ENCODE measurements at places on chromosomes 7 and 10.

DNA sequence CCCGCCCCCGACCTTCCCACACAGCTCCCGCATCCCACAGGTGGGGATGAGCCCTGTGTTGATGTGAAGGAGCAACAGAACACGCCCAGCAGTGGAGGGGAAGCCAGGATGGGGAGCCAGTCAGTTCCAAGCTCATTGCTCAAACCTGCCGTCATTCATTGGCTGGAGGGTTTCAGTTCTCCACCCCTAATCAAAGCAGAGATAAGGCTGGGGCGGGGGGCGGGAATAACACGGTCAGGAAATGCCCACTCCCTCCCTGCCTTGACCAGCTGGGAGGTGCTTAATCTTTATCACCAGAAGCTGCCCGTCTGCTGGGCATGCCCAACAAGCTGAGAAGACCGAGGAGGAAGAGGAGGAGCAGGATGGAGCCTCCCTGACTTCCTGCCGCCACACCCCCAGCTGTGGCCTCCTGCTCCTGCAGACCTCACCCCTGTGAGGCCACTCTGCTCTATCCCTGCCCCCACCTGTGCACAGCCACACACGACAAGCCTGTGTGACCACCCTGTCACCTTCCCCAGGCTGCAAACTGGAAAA lies 265.1 kb downstream of the ZEB1 start:
- no peak for DNase-seq

DNA sequence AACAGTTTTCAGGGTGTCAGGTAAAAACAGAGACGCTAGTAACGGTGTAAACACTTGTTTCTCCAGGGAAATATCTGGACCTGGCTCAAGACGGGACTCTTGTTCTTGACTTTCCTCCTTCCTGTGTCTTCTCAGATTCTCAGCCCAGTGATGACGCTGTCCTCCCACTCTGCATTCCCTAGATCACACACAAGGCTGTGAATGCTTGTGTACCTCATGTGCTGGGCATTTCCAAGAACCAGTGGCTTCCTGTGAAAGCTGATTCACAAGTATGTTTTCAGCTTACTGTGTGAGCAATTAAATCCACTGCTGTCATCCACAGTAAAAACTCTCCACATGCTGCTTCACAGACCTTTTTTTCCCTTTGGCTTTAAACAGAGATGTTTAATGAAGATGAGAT lies 193.8 kb upstream of the DPP6 start:
- no peak for DNase-seq

GRCh38 chr10:22346096-22346661 lies 883 bp downstream of the SPAG6 start:
- DNase-seq: no peak

GRCh38 chr10:89138755-89139490 lies 68.2 kb downstream of the CH25H start:
- DNase-seq: no peak

GRCh38 chr7:50346545-50347497 lies 42.3 kb downstream of the IKZF1 start:
- no peak for DNase-seq

DNA sequence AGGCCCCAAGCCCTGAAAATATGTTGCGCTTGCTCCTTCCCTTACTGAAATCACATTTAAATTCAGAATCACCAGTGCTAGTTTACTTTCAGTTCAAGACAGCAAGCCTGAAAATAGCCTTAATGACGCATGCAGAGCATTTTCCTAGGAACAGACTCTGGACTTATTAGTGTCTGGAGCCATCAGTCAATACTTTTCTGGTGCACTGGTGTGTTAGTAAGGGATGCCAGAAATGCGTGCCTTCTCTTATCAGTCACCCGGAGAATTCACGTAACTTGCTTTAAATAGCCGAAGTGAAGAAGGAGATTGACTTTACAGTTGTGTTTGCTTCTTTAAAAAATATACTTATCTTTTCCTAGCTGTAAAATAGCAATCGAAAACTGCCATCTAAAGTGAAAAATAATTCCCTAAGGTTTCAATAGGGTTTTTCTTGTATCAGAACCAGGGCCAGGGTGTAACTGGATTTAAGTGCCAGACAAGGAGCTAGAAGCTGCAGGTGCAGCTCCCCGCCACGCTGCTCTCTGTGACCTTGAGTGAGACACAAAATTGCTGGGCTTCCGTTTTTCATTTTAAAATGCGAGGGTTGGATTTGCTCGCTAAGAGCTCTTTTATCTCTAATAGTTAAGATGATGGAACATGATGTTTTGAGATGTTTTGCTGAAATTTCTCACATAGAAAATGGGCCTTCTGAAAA lies 177.8 kb downstream of the NSUN6 start:
- no peak for DNase-seq

- no peak for DNase-seq
These were observed 22.7 kb downstream of the CHST15 start for GRCh38 chr10:124070666-124071065.

GRCh38 chr10:17795813-17796594 lies 13.1 kb upstream of the MRC1 start:
- DNase-seq: no peak

DNA sequence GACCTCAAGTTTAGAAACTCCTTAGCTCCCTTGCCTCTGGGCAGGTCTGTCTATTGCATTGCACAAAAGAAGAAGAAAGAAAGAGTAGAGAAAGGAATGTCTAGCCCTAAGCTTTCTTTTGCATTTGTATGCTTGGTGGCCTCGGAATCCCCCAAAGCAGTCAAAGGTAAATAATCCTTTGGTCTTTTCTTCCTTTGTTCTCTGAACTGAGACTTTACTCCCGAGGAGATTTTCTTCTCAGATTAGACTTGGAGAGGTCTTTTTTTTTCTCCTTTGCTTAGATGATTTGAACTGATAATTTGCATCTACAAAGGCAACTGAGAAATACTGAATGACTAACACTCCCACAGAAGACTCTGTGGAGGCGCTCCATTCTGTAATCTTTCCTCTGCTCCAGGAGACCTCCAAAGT lies 93.2 kb downstream of the AKR1D1 start:
- DNase-seq: no peak

DNA sequence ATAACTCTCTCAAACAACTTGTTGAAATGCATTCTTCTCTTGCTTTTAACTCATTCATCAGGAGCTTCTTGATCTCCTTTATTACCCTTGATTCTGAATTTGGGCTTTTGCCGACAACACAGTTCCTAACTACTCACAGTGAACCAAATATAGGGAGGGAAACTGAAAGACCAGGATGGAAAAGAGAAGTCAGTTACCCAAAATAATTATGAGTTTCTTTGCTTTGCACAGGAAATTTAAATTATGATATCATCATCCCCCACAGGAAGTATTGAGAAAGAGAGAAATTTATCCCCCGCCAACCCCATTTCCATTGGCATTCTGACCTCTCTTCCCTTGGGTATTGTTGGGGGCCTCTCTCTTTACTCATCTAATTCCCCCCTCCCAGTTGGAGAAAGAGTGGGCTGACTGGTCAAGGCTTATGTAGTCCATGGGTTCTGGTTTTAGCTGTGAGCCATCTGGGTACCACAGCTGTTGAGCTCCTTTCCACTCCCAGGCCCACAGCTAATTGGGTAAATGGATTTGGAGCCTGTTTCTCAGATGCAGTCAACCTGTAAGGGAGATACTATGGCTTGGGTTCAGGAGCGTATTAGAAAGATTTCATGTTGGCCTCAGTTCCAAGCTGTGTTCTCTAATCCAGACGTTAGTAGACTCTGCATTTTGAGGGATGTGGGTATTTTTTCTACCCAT lies 109.0 kb downstream of the FZD1 start:
- DNase-seq: no peak

- DNase-seq: no peak
These were observed 1217.6 kb upstream of the LRRN3 start for GRCh38 chr7:109873296-109873695.

GRCh38 chr10:66550351-66550750 lies 375.5 kb upstream of the LRRTM3 start:
- no peak for DNase-seq

GRCh38 chr7:155291045-155291530 lies 6.6 kb upstream of the INSIG1 start:
- DNase-seq: no peak

DNA sequence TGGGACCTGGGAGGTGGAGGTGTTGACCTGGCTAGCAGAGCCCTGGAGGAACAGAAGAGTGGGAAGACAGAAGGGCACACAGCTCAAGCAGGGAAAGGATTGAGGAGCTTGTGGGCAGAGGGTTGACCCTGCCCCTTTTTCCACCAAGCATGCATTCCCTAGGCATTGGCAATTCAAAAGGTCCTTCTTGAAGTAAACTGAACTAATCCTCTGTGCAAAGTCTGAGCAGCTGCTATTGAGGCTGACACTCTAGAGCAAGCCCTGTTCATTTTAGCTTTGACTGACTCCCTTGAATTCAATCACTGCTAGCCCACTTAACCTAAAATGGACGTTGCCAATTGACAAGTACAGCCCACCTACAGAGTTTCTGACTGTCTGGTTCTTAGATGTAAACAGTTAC lies 116.5 kb upstream of the TNS3 start:
- DNase-seq: no peak

GRCh38 chr7:332020-332517 lies 42.1 kb downstream of the FOXL3 start:
- DNase-seq: no peak

DNA sequence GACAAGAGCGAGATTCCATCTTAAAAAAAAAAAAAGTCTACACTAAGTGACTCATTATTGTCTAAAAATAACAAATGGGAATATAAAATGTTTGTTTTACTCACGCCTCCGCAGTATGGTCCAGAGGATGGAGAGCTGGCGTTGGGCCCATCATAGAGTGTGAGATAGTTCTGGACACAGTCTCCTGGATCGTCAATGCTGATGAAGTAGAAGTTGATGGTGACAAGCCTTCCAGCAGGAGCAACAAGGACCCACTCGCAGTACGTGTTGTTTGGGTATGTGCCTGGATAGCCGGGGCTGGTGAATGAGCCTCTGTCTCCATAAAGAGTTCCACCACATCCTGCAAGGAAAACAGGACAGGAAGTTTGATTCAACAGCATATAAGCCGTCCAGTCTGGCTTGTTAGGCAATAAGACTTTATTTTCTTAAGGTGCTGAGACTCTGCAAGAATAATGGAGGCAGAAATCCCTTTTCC lies 11.5 kb upstream of the RSU1 start:
- DNase-seq: no peak
